ENCODE measurements at places on chromosomes 11 and 22.

- DNase-seq: no peak
Observed at GRCh38 chr11:73578592-73579185, 19.2 kb downstream of the FAM168A start.

- DNase-seq: no peak
Observed at GRCh38 chr11:35536470-35536869, 11.1 kb upstream of the PAMR1 start.

- no peak for DNase-seq
Observed at GRCh38 chr11:120381401-120381800, 45.2 kb downstream of the ARHGEF12 start.

DNA sequence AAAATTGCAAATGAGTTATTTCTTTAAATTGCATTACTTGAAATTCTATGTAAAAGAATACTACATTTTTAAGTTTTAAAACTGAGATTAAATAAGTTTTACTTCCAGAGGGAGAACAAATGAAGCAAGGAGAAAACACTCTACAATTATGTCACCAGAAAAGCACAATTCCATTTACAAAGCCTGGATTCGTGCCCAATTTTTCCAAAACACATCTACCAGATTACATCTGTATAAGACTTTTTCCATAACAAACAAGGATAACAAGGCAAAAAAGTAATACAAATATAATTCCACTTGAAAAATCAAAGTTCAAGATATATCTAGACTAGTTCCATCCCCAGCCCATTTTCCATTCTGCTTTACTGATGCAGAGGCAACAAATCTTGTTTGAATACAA, 40.5 kb downstream of the MTMR2 start:
- DNase-seq: no peak

- DNase-seq: no peak
Observed at GRCh38 chr11:123505546-123506299, 75.7 kb downstream of the GRAMD1B start.

- no peak for DNase-seq
Observed at GRCh38 chr11:67482275-67482826, 475 bp upstream of the AIP start.

GRCh38 chr11:23314162-23314561, 453.9 kb upstream of the CCDC179 start:
- DNase-seq: no peak

DNA sequence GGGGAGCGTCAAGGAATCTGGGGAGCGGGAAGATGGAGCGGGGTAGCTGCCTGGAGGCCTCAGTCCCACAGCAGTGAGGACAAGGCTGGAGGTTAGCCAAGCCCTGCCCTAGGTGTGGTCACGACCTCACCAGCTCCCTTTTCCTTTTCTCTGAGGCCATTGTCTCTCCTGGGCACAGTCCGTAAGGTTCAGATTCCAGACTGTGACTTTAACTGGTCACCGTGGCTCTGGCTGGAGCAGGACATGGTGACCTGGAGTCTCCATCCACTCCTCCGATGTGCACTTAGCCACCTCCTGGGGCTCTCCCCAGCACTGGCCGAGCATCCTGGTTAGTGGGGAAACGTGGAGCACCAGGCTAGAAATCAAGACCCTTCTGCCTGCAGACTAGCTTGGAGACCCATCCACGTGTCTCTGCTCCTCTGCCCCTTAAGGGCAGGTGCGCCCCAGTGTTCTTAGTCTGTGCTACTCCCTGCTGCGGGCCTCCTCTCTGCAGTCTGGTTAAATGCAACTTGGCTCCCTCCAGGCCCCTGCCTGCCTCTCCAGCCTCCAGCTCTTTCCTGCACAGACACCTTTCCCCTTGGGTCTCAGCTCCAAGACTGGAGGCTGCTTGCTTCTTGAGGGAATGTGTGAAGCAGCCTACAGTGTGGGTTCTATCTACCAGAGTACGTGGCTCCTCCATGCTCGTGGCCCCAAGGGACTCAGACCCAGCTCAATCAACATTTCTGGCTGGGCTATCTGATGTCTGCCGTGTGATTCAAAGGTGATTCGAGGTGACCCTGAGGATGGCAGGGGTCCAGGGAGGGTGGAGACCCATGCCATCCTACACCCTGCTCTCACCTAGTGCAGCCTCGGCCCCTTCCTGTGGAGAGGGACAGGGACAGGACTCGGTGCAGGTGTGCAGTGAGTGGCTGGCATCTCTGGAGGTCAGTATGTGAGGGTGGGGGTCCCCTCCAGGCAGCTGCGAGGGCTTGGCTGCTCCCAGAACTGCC, 5.2 kb downstream of the SLC25A1 start:
- DNase-seq: no peak

DNA sequence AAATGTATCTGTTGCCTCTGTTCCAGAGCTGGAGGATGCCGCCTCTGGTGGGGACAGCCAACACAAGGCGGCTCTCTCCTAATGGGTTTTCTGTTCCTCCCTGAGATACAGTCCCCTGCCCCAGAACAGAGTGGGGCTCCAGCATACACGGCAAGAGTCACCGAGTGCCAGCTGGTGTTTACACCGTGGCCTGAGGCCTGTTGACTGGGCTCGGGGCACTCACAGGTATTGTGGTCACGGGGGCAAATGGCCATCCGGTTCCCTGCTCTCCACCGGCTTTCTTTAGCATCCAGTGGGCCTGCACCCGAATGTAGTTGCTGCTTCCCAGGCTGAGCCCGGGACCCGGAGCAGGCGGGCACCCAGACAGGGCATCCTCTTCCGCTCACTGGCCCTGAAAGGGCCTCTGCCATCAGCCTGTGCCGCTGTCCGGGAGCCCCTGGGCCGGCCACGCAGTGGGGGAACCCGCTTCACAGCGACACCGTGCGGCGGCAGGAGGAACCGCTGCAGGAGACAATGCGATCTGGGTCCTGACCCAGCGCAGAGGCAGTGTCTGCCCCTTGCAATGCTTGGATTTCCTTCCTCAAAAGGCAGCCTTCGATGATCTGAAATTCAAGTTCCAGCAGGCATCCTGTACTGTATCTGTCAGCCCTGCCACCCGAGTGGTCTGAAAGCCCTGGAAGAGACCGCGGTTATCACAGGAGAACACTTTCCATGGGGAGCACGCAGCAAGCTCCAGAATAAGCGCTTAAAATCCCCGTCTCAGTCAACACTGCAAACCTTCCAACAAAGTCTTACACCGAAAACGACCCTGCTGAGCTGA, 859 bp upstream of the KRTAP5-5 start:
- DNase-seq: peak; percentile 40
